Nucleus accumbens (tissue), 56 donors: ENCODE measurements at places on chromosomes 3 and 15.

GRCh38 chr3:37521429-37521828 lies 340.3 kb upstream of the CTDSPL start:
- no peak for DNase-seq

DNA sequence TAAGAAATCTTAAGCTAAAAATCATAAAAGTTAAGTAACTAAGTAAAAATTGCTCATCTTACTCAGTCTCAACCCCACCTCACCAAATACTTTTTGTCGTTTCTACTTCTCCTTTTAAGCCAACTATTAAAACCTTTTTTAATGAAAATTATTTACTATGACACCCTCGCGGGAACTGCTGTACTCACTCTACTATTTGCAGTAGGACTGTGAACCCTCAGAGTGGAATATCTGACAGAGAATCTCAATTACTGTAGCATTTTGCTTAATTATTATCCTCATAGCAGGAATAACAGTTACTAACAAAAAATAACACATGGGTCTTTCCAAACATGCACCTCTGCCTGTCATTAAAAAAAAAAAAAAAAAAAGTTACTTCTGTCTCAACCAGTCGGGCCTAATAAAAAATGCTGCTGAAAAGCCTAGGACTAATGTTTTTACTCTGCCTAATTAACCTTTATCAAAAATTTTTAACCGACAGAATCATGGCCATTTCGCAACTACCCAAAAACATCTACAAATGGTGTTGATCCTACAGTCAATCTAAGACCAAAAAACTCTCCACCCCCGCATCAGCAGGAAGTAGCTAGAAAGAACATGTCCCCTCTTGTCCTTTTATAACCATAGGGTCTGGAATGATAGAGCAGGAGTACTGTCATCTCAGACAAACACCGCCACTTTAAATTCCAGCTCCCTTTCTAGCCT lies 10.2 kb downstream of the ALDH1L1 start:
- DNase-seq = no peak

- no peak for DNase-seq
These were observed 89.3 kb downstream of the LRIG1 start for GRCh38 chr3:66411474-66411873.

DNA sequence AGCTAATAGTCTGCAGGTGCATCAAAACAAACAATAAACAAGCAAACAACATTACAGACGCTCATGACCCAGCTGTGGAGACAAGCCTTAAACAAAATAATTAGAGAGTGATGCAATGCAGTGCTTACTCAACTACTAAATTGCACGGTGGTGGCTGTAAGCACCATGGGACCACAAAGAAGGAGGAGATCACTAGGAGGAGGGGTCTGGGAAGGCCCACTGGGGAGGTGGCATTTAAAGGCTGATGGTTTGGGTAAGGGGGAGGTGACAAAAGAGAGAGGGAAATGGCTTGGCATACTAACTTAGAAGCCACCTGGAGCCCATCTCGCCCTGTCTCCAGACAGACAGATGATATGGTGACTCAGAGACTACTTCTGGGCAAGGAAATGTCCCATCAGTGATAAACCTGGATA lies 516.7 kb downstream of the FOXP1 start:
- DNase-seq = no peak

DNA sequence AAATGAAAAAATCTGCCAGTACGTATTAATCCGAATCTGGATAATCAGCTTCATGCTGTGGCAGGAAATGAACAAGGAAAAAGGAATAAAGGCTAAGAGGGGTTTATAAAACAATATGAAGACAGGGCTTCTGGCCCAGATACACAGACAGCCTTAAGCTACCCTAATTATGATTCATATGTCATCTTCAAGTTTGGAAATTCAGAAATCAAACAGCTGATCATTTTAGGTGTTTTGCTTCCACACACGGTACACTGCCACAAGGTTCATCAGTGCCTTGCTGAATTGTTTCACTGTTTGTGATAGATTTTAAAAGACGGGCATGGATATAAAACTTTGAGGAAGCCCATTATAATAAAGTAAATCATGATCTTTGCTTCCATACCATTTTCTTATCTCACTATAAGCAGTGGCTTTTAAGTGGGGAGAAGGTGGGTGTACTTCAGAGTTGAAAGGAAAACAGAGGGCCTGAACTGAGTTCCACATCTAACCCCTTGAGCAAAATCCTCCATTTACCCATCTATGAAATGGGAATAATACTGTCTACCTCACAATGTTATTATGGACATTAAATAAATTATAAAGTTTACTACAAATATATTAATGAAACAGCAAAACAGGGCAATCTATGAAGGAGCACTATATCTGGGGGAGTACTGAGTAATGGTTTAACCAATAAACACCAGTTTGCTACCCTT lies 15.7 kb downstream of the GTPBP8 start:
- no peak for DNase-seq

- DNase-seq = no peak
These were observed 406.2 kb downstream of the MFSD1 start for GRCh38 chr3:159208050-159208449.

GRCh38 chr3:98180319-98180890 lies 13.9 kb downstream of the OR5H15 start:
- no peak for DNase-seq

DNA sequence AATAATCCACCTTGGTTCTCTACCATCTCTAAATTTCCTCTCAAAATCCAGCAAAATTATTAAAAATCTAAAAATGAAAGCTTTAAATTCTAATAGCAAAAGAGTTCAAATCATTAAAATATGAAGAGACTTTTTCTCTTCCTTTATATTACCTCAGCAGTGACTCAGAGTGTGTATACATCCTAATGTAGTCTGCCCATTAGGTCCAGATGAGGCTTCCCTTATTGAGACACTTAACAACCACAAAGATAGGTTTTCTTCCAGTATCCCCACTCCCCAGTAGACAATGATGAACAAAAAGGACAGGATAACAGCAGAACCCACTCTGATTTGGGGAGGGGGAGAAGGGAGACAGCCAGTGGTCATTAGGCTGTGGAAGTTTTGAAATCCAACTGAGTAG lies 61.5 kb upstream of the DCBLD2 start:
- DNase-seq = no peak

GRCh38 chr3:184284696-184285095 lies 8.9 kb downstream of the ECE2 start:
- DNase-seq = peak; percentile 16

DNA sequence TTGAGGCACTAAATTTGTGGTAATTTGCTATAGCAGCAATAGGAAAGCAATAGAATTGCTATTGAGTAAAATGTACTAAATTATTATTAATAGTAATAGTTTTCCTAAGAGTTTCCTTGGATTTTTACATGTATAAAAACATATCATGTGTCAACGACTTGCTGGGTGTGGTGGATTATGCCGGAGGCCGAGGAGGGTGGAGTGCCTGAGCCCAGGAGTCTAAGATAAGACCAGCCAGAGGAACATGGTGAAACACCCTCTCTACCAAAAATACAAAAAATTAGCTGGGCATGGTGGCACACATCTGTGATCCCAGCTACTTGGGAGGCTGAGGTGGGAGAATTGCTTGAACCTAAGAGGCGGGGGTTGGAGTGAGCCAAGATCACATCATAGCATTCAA lies 749.9 kb downstream of the TBL1XR1 start:
- no peak for DNase-seq

GRCh38 chr3:127291611-127292010 lies 3.8 kb upstream of the PRR20G start:
- no peak for DNase-seq

- DNase-seq = no peak
These were observed 8.5 kb upstream of the PLXND1 start for GRCh38 chr3:129614927-129615363.

DNA sequence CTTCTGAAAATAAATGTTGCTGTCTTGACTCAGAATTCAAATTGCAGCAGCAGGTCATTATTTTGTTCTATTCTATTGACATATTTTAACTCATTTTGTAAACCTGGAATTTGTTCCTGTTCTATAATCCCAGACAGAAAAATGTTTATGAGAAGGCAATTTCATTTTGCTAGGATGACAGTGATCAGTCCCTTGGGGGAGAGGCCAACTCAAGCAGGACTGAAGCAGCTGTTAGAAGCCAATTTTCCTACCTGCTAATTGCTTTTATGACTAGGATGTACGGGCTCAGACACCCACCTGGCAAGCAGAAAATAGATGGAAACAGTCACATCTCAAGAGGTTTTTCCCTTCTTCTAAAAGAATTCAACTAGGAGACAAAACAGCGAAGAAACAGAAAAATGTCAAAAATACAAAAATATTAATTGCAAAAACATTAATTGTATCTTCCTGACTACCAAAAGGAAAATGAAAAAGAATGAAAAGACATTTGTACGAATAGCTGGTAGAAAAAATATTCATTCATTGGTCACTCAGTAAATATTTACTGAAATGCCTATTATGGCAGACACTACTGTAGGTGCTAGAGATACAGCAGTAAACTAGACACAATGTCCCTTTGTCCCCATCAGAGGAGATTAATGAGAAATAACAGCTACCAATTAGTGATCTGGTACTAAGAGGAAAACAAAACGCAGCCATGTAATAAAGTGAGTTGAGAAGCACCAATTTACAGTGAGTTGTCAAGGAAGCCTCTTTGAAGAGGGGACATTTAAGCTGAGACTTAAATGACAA lies 73.5 kb downstream of the PEAK1 start:
- DNase-seq = no peak

- DNase-seq = no peak
These were observed 31.1 kb downstream of the NTRK3 start for GRCh38 chr15:88225461-88225860.

DNA sequence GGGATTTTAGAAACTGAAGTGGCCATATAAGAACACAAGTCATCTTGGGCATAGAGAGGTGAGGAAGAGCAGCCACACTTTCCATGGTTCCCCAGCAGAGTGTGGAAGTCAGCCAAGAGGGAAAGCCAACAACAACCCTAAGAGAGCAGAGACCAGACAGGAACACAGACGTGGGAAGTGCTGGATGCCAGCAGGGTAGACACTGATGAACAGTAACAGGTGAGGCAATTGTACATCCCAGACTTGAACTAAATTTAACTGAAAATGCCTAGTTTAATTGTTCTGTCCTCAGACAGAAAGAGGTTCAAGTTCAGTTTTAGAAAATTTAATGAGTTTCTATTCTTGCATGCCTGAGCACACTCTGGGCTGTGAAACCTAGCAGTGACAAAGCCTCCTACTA lies 212.1 kb downstream of the ATP8B4 start:
- DNase-seq = no peak

GRCh38 chr15:100114100-100114499 lies 227.7 kb downstream of the ADAMTS17 start:
- DNase-seq = peak; percentile 15

- no peak for DNase-seq
These were observed 22.7 kb downstream of the GOLGA6L2 start for GRCh38 chr15:23424111-23424904.

- no peak for DNase-seq
These were observed 205.9 kb downstream of the P3H2 start for GRCh38 chr3:189914799-189915198.

DNA sequence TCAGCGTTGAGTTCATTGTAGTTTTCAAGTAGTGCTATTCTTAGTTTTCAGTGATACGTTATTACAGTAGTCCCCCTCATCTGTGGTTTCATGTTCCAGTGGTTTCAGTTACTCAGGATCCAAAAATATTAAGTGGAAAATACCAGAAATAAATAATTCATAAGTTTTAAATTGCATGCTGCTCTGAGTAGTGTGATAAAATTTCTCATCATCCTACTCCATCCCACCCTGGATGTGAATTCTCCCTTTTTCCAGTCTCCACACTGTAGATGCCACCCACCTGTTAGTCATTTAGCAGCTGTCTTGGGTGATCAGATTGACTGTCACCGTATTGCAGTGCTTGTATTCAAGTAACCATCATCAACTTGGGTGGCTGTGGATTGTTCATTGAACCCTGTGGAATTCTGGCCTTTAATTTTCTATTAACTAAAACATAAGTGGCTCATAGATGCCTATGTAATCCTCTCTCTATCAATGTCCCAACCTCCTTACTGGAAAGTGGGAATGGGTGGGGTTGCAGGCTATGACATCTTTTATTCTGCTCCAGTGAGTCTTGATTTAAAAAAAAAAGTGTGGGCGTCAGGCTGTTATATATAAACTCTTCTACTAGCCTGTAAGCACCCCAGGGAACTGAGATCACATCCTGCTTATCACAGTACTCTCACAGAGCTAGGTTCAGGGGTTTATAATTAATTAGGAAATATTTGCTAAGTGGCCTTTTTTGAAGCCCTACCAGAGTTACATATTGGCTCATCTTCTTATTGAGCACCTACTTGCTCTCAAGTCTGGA lies 97.5 kb downstream of the CFAP20DC start:
- no peak for DNase-seq

- no peak for DNase-seq
These were observed 6.4 kb downstream of the GNAI2 start for GRCh38 chr3:50242381-50242770.

- no peak for DNase-seq
These were observed 17.7 kb upstream of the VWA5B2 start for GRCh38 chr3:184211718-184212117.

DNA sequence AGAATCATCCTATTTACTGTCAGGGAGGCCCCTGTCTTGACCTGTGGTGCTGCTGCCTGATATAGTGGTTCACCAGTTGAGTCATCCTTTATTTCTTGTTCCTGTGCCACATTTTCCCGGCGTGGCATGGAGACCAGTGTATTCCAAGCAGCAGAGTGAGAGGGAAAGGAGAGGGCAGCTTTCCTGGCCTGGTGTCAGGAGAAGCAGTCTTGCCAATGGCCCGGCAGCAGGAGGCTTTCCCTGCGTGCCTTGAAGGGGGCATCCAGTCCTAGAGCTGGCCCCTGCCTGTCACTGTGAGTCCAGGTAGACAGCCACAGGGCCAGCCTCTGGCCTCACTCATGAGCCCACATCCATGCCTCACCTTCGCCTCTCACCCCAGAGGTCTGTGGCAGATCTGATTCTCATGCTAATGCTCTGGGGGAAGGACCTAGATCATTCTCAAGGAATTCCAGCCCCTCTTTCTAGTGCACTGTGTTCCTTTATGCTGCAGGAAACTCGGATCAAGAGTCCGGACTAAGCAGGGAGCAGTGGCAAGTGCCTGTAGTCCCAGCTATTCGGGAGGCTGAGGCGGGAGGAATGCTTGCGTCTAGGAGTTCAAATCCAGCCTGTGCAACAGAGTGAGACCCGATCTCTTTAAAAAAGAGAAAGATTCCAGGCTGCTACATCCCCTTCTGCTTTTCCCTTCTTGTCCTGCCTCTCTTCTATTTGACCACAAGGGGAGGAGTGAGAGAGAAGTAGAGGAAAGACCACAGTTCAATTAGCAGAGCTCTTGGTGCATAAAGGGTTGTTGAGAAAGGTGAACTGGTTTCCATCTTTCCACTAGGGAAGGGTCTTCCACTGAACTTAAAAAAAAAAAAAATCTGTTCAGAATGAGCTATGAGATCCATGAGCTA lies 66.8 kb upstream of the HACD2 start:
- DNase-seq = no peak

- no peak for DNase-seq
These were observed 163.3 kb downstream of the OR4M2 start for GRCh38 chr15:22243440-22244130.

DNA sequence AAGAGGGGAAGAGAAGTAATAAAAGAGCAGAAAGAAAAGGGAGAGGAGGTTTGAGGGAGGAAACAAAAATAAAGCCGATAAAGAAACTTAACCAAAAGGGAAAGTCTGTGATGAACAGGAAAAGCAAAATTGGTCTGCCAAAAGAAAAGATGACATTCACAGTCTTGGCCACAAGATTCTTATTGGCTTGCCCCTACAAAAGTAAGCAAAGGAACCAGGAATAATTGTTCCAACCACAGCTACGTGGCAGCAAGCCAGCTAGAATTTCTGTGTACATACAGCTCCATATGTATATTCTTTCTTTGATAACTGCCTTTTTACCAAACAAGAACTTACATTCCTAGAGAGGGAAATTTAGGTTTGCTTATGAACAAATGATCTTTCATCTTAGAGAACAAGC lies 79.6 kb downstream of the MLH1 start:
- DNase-seq = no peak

- no peak for DNase-seq
These were observed 16.1 kb downstream of the TNIK start for GRCh38 chr3:171444001-171444690.
